ENCODE measurements at places on chromosomes 12 and 14.

DNA sequence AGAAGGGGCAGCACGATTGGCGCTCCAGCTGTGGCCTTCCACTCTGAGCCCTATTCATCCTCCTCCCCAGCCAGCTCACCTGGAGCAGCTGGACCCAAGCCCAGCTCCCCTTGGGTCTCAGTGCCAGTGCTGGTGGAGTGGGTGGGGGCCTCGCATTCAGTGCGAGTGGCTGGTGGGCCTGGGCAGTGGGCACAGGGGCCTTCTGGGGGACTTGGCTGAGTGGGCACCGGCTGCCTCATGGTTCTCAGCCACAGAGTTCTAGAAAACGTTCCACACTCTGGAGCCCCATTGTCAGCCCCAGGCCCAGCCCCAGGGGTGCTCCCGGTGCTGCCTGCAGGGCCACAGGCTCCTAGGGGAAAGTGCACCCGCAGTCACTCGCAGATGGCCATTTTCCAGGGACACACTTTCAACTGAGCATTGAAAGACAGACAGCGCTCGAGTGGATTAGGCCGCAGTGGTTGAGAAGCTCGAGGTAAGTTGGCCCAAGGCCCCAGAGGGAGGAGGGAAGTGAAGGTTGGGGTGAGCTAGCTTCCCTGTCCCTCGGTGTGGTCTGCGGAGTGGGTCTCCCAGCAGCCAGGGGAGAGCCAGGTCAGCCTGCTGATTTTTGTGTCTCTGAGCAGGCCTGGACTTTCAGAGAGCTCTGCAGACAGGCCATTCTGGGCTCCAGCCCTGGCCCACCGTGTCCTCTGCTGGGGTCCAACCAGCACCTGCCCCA is 3.8 kb downstream of the CLBA1 start:
- DNase-seq, result no peak

DNA sequence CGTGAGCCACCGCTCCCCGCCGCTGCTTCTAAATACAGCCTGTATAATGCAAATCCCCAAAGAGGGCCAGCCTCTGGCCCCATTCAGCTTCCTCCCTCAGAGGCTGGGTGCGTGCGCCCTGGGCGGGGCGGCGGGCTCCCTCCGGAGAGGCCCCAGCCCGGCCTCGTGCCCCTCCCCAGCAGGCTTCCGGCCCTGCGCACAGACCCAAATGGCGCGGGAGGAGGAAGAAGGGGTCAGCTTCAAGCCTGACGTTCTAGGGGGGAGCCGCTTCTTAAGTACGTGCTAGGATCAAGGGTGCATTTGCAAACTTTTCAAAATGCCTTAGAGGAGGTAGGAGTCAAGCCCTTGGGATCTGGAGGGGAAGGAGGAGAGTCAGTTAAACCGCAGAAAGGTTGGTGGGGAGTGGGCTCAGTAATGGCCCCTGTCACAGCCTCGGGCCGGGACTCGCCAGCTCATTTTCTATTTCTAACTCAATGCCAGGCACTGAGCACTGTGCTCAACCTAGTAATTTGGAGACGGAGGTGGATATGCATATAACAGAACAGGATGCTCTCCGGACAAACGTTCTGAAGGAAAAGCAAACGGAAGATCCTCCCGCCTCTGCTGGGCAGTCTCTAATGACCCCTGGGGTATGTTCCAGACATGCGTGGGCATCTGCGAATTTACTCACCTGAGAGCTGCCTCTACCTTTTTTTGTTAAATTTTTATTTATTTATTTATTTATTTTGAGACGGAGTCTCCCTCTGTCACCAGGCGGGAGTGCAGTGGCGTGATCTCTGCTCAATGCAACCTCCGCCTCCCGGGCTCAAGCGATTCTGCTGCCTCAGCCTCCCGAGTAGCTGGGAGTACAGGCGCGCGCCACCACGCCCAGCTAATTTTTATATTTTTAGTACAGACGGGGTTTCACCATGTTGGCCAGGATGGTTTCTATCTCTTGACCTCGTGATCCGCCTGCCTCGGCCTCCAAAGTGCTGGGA is 32.3 kb downstream of the NINJ2 start:
- peak; percentile 67 for DNase-seq

- DNase-seq, result no peak
Measured at GRCh38 chr12:85836197-85837090, at the start of gene RASSF9. Gene RASSF9, minus strand, starts transcription at chr12:85836409. Its CDS starts 208 bp downstream, at chr12:85836201.

- DNase-seq, result peak; percentile 49
Measured at GRCh38 chr14:89429199-89430181, 12.5 kb upstream of the FOXN3 start.

DNA sequence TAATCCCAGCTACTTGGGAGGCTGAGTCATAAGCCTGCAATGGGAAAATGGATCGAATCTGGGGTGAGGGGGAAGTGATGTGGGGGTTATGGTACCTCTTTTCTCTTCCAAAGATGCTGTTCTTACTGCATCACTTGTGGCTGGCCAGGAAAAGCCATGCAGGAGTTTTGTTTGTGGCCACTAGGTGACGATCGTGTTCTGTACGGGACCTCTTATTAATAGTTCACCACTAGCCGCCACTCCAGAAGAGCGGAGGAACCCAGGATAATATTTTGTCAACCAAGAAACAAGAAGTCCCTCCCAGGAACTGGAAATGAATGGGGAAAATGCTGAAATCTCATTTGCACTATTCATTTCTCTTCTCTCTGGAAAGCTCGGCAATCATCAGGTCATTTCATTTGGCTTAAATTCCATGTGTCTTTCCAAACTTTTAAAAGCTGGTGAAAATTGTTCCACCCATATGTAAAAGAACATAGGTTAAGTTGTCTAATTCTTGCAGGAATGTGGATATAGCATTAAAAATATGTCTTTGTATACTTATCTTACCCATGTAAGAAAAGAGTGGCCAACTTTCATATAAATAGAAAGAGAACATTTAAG is 8.9 kb downstream of the GPR65 start:
- peak; percentile 57 for DNase-seq

- DNase-seq, result no peak
Measured at GRCh38 chr12:110531741-110532333, 29.7 kb downstream of the RAD9B start.

DNA sequence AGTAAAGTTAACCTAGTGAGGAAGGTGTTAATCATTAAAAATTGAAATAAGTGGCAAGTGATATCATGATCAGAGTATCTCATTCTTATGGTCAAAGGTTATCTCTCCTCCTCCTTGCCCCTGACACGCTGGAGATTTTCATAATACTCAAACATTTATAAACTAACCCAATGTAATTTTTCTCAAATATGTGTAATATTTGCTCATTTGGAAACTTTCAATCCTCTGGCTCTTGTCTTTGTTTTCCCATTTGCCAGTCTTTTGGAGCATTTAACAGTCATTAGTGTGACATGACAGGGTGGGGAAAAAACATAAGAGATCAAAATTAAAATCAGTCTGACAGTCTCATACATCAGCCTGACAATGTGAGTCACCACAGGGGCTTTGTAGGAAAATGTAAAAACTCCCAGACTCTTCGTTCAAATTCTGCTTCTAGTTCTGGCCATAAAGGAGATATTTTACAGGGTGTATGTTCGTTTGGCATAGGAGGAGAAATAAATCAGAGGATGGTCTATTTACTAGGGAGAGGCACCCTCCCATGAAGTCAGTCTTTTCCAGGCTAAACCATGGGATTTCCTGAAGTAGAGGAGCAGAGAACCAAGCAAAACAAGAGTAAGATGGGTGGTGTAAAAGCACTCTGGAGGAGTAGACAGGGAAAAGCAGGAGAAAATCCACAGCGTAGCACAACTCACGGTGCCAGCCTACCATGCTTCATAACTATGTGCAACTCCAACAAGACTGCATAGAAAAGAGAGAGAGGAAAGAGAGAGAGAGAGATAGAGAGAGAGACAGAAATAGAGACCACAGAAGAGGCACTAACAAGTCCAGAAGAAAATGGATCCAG is 369.2 kb upstream of the PDE3A start:
- no peak for DNase-seq

- no peak for DNase-seq
Measured at GRCh38 chr14:63435204-63435603, 108.0 kb downstream of the PPP2R5E start.

- no peak for DNase-seq
Measured at GRCh38 chr14:44405011-44405486, 102.0 kb downstream of the FSCB start.

DNA sequence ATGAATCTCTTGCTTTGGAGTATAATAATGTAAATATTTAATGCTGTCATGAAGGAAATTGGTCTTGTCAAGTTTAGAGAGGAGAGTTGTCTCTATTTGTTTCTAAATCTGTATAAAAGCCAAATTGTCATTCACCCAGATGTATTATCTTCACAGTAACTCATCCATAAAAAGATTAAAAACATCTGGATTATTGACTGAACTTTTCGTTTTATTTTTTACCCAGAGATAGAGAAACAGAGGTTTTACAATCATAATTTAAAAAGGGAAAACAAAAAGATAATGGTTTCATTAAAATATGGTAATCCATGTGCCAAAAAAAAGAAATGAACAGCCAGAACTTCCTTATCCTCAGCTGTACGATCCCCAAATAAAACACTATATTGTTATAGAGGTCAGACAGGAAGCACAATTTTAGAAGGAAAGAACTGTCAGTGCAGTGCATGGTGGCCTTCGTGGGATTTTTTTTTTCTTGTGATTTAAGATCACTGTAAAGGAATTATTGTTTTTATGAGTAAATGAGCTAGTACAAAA is 125.9 kb downstream of the ACSS3 start:
- no peak for DNase-seq

DNA sequence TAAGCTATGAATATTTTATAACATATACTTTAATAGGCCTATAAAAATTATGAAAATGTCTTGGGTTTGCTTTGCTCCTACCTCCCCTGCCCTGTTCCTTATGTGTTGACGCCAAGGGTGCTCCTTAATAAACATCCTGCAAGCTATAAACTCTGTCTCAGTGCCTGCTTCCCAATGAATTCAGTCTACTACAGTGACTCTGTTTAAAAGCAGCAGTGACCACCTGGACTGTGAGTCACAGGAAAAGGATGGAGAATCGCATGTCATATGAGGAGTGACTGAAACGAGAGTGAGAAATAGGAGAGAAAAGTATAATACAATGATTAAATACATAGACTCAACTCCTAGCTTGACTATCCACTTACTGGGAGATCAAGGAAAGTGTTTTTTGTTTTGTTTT is 41.1 kb upstream of the CFAP54 start:
- no peak for DNase-seq

- no peak for DNase-seq
Measured at GRCh38 chr14:94110552-94111181, at the start of gene IFI27. Gene IFI27, plus strand, starts transcription at chr14:94110736.

Data from CD4-positive, alpha-beta T cell treated with Interleukin-2 at 100 ng/mL for 4 hours (primary cell).